Kasumi-1 (cell line): ENCODE measurements at places on chromosomes 7 and 10.

DNA sequence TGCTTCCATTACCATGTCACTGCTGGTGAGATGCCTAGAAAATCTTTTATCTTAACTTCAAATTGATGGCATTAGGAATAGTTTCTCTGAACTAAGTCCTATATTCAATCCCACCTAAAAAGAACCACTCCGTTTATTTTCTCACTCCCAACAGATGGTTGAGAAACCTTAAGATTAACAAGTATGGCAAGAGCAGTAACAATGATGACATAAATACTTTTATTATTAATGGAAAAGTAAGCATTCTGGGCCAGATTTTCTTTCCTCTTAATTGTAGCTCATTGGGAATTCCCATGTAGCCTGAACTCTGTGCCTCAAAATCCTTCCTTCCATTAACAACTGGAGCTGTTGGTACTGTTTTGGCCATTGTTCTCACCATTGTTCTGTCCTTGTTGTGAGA lies 21.1 kb upstream of the FAM13C start:
- no peak for DNase-seq

DNA sequence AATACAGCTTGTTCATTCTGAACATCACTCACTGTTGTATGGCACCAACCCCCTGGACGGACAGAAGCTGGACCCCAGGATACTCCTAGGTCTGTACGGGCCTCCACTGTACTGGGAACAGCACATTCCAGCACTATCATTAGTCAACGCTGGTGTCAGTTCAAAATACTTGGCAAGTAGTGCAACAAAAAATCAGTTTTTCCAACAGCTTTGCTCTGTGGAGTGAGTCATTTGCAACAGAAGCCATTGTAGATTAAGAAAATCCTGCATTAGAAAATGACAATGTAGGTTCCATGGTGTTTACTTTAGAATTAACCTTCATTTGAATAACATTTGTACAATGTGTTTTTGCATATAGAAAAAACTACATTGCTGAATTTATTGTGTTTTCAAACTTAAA lies 266.6 kb downstream of the HDAC9 start:
- no peak for DNase-seq

- DNase-seq, result no peak
These were observed 1.6 kb downstream of the TSPAN14 start for GRCh38 chr10:80455461-80456349.

- DNase-seq, result no peak
These were observed 26.5 kb downstream of the VIPR2 start for GRCh38 chr7:159118197-159118595.

- DNase-seq, result no peak
These were observed 34.1 kb downstream of the PNLIPRP2 start for GRCh38 chr10:116654816-116655215.

DNA sequence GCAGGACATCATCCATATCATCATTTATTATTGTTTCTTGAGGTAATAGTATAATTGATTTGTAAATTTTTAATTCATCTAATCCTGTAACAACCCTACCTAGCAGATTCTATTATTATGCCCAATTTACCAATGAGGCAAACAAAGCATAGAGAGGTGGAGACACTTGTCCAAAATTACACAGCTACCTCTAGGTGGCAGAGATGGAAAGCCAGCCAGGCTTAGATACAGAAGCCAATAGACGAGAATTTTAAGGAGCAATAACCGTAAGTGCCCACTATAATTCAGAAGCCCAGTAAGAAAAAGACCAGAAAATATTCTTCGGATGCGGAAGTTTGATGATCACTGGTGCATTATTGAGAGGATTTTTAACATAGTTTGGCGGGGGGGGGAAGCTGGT lies 54.0 kb downstream of the ANK3 start:
- DNase-seq, result no peak

- DNase-seq, result no peak
These were observed 406.6 kb downstream of the GLRX3 start for GRCh38 chr10:130542761-130543160.

DNA sequence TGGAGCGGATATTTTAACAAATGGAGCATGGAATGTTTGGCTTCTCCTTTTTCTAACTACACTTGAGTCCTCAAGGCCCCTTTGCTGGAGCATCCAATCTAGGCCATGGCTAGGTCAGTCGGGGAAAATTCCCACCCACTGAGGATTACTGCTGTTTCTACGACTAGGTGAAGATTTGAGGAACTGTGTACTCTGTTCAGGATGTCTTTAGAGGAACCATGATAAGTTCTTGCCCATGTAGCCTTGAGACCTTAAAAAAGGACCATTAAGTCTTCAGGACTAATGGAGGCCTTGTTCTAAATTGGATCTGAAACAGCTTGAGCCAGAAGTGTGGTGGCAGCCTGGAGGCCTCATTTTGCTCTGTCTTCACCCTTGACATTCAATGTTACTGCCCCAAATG lies 6.2 kb downstream of the AGK start:
- no peak for DNase-seq

DNA sequence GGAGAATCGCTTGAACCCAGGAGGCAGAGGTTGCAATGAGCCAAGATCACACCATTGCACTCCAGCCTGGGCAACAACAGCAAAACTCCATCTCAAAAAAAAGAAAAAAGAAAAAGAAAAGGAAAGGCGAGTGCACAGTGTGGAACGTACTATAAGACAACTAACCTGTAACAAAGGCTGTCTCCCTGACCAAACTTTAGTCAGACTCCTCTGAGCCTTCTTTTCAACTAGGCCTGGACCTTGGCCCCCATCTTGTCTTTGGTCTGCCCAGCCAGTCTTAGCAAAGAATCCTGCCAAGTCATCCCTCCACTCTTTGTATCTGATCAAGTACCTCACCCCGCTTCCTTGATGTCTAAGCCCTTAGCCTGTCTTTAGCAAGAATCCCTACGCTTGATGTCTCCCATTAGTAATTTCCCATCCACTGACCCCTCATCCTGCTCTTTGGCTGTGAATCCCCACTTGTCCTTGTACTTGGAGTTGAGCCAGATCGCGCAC lies 68.9 kb upstream of the KDM7A start:
- no peak for DNase-seq

DNA sequence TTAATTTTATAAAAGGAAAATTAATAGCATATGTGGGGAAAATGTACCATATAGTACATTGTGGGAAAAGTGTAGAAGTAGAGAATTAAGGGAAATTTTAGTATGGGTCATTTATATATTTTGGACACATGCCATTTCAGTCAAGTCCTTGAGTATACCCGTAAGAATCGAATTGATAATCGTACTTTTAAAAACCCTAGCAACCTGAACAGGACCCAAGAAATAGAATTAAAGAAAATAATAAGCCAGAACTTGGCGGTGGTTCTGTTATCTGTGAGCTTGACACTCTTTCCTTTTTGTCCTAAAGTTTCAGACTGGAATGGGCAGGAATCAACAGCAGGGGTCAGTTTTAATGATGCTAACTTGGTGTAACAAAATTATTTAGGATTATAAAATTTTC lies 221.0 kb downstream of the CDK14 start:
- no peak for DNase-seq

DNA sequence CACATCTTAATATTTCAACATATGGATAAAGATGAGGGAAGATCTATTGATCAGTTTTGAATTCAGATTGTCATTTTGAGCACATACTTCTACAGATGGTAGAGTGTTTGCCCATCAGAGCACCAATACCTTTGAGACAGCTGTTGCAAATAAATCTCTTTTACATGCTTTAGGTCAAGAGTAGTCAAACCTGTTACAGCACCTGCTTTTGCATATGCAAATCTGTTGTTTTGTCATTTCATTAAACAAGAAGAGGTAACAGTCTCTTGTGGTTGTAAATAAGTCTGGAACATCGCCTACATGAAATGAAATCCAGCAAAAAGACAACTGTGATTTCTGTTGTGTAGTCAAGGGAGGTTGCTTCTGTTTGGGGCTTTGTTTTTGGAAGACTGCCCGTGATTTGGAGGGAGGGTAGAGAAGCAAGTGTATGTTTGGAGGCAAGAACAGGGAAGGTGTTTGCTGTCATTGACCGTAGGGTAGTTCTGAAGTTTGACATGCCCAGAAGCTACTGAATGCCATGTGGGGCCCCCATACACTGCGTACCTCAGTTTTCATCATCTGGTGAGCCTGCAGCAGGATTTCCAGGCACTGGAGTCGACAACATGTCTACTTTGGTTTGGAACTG lies 233.6 kb upstream of the PPP1R3A start:
- DNase-seq, result no peak

DNA sequence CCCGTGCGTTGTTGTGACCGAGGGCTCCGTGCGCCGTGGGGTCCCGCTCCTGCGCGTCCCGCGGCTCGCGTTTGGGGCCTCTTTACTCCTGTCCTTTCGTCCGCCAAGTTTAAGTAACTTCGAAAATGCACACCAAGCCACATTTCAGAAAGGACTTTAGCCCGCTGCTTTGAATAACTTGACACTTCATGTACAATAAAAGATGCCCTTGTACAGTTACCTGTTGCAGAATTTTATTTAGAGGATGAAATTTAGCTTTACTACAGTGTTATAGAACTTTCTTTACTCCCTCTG lies 459 bp downstream of the SUGCT start:
- DNase-seq, result no peak

DNA sequence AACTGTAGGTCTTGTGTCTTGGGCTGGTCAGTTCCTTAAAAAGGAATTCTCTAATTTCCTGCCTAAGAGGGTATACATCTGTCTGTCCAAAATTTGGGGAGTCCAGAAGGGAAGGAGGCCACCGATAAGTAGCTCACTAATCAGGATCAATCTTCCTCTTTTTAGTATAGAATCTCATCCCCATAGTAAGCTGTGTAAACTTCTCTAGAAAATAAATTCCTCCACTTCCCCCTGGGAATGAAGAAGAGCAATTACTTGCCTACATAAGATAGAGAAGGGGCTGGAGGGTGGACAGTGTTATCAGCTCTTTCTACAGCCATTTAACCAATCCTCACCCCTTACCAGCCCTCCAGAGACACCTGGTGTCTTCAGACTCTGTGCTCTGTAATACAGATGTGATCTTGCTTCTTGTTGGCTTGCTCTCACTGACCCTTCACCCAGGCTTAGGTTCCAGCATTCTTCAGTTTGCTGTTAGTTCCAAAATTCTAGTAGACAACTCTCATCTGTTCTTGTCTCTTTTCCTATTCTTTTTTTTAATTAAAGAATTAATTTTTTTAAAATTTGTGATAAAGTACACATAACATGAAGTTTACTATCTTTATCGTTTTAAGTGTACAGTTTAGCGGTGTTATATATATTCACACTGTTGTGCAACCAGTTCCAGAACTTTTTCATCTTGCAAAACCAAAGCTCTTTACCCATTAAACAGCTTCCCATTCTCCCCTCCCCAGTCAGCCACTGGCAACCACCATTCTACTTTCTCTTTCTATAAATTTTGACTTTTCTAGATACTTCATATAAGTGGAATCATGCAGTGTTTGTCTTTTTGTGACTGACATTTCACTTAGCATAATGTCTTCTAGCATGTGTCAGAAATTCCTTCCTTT lies 6.5 kb upstream of the PRKAR2B start:
- DNase-seq, result no peak
